ELF-1 (cell line): ENCODE measurements at places on chromosomes 6 and 20.

- DNase-seq = no peak
These were observed 332.9 kb downstream of the COL12A1 start for GRCh38 chr6:74872754-74873476.

GRCh38 chr20:48143435-48144081 lies 358.3 kb upstream of the SULF2 start:
- no peak for DNase-seq

GRCh38 chr6:144330017-144330987 lies 45.2 kb downstream of the UTRN start:
- peak; percentile 89 for DNase-seq

DNA sequence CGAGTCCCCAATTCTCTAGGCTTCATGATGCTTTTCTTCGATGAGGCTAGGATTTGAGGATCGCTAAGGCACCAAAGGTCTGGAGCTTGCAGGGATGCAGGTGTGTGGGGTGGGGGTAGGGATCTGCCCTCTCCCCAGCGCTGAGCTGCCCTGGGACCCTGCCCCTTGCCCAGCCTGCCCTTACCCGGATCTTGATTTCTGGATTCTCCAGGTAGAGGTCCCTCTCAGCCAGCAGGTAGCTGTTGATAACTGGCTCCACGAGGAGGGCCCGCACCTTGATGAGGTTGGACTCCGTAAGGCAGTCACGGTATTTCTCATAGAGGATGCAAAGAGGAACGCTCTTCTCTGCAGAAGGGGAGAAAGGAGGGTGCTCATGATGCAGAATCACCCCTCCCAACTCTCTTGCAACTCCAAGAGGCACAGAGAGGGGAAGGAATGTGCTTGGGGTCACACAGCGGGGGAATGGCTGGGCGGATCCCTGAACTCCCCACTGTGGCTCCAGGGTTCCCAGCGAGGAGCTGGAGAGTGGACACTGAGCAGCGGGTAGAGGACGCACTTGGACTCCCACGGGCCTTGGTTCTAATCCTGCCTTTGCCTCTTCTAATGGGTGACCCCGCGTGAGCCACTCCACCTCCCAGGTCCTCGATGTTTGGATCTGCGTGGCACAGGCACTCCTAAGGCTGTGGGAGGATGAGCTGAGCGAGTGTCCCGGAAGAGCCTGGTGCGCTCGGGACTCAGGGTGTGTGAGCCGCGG lies 32.7 kb downstream of the TGM2 start:
- DNase-seq = no peak

DNA sequence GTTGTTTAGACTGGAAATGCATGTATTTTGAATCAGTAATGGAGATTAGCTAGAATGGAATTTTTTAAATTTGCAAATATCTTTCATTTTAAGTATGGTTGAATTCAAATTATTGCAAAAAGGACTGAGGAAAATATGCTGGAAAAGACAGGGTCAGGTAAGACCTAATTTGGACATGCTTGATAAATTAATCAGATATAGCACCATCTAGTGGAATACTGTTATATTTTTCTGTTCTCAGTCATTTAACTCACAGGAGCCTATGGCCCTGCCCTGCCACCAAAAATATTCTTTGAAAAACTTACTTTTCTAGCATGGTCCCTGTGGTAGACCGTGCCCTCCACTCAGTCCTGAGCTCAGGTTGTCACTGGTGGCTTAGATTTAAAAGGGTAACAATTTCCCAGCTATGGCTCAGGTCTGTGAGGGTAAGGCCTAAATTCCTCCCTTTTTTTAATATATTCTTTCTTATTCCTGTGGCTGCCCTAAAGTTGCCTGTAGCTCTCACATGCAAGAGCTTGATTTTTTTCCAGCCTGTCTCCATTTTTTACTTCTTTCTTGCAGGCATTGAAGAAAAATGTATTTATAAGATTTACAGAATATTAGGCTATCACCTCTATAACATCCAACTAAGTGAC lies 25.3 kb upstream of the KIAA1586 start:
- no peak for DNase-seq

- no peak for DNase-seq
These were observed 6.2 kb downstream of the PXT1 start for GRCh38 chr6:36436466-36436865.

DNA sequence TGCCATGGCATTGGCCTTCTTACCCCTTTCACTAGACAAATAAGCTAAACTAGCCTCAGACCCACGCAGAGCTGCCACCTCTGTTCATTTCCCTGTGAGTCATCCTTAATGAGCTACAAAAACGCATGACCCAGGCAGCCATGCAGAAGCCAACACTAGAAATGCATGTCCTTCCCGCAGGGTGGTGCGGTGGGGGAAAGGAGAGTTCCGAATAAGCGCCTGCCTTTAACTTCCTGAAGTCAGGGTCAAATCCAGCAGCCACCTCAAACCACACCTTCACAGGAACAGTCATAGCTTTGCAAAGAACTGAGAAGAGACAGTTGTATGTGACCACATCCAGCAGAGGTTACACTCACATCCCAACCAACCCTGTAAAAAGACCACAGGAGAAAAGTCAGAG lies 40.4 kb downstream of the IRF4 start:
- no peak for DNase-seq

GRCh38 chr6:91081452-91082067 lies 494.7 kb upstream of the MAP3K7 start:
- peak; percentile 61 for DNase-seq

DNA sequence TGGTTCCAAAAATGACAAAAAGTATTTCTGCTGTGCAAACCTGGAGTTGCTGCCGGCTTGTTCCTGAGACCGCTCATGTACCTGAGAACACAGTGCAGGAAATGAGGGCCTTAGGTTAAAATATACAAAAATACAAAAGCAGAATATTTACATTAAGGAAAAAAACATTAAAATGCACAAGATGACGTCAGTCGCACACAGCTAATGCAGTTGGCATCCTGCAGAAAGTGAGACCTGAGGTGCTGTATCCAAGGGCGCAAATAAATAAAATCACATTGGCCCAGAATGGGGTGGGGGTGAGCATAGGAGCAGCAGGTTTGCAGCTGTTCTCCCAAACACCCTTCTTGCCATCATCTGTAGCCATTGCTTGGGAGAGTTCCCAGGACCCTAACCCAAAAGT lies 310.6 kb upstream of the BTBD3 start:
- no peak for DNase-seq

- DNase-seq = no peak
These were observed 55.0 kb upstream of the BHLHE23 start for GRCh38 chr20:63061771-63062100.
